ENCODE measurements at places on chromosomes 12 and 14.

- DNase-seq, result no peak
These were observed 20.6 kb upstream of the APOLD1 start for GRCh38 chr12:12764824-12765223.

DNA sequence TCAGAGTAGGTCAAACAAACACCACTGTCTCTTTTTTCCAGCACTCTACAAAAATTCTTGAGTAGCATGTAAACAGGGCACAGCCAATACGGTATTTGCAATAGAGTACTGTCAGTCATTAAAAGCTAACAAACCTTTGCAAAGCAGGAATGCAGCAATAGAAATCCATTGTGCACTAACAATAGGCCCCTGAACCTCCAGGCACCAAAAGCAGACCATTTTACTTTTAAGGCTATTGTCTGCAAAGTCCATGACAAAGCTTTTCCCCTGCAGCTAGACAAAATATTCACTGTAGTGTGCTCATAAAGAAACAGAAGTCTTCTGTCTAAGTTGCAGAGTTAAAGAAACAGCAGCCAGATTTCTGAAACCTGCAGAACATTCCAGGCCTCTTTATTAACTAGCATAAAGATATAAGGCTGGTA is 191.9 kb downstream of the SOX5 start:
- DNase-seq, result no peak

DNA sequence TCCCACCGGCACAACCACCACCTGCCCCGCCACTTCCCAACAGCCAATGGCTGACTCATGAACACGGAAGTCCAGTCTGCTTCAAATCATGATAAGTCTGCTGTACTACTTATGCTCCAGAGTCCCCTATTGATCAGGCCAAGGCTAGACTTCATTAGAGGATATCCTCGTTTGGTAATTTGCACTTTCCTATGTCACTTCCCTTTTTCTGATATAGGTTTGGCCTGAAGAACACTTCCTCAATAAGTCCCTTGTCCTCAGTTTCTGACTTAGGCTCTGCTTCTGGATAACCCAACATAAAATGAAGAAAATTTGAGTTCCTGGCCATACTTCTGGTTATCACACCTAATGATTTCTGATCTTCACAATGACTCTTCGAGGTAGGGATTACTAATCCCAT is 45.3 kb downstream of the IFNG-AS1 start:
- no peak for DNase-seq

GRCh38 chr12:101697197-101697929 is at the start of gene CHPT1:
Gene CHPT1 (plus strand): TSS chr12:101697640. CDS start chr12:101697862, 222 bp downstream.
- DNase-seq, result peak; percentile 66

DNA sequence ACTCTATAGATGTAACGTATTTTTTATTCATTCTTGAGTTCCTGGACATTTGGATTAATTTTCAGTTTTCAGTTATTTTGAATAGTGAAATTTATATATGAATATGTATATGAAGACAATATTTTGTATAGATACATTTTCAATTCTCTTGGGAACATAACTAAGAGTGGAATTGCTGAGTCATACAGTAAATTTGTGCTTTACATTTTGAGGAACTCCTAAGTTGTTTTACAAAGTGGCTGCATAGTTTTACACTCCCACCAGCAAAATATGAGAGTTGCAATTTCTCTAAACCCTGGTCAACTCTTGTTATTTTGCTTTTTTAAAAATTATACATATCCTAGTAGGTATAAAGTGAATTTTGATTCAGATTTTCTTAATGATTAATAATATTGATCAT is 1838.6 kb upstream of the SEL1L start:
- DNase-seq, result no peak

- DNase-seq, result peak; percentile 14
These were observed 7.6 kb upstream of the AEBP2 start for GRCh38 chr12:19431407-19432308.

DNA sequence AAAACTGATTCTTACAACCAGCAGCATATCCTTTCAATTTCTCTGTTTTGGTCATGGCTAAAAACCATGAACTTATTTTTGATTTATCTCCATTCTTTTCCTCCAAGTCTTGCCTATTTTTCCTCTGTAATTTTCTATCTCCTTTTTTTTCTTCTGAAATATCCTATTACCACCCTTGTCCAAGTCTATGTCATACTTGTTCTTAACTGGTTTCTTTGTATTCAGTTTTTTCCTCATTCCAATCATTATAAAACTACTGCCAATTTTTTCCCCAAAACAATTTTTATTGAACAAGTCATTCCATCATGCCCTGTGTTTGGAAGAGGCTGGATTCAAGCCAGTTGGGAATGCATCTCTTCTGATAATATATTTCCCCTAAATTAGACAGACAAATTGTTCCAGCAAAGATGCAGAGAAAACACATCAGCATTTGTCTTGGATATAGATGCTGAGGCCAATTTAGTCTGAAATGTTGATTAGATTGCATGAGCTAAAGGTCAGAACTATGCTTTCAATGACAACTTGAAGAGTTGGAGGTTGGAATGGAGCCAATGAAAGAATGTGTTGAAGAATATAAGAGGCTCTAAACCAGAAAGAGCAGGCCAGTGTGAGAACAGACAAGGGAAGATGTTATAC is 30.7 kb downstream of the OTOGL start:
- DNase-seq, result no peak

DNA sequence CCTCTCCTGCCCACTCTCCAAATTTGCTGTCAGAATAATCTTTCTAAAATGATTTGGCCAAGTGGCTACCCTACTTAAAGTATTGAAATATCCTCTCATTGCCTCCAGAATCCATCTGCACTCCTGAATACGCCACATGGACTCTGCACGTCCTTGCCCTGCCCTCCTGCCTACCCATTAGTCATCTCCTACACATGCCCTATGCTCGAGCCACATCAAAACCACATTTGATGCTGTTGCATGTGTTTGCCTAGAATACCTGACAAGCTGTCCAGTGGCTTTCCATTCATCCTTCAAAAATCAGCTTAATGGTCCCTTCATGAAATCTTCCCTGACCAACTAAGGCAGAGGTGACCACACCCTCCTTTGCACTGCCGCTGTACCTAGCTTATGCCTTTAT is 17.0 kb downstream of the VCPKMT start:
- no peak for DNase-seq

DNA sequence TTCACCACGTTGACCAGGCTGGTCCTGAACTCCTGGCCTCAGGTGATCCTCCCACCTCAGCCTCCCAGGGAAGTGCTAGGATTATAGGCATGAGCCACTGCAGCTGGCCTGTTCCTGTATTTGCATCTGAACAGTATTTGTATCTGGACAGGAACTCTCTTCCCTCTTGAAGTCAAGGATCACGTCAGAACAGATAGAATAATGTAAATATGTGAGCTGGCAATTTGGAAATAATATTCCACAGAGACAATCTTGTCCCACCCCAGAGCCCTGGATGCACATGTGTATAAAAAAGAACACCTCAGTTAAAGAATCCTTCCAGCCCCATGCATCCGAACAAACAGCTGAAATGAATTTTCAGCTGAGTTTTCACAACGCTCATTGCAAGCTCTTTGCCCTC is 118.3 kb downstream of the VEZT start:
- no peak for DNase-seq

- no peak for DNase-seq
These were observed 220.1 kb downstream of the GALC start for GRCh38 chr14:87772854-87773253.

- no peak for DNase-seq
These were observed 114.6 kb upstream of the SINHCAF start for GRCh38 chr12:31440586-31440985.

DNA sequence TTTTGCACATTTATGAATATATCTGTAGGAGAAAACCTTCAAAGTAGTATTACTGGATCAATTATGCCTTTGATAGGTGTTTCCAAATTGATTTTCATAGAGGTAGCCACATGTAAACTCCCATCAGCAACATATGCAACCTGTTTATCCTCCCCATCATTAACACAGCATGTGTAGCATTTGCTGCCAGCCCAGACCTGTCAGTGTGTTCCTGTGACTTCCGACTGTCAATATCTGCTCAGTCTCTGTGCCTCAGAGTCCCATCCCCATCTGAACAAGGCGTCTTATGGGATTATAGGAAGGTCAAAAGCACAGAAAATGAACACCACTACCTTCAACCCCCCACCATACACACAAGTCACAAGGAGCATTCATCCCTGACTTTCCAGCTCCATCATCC is 9.5 kb upstream of the CAPRIN2 start:
- DNase-seq, result no peak

- DNase-seq, result no peak
These were observed 767.7 kb downstream of the LRFN5 start for GRCh38 chr14:42374332-42374731.

GRCh38 chr14:52227619-52228222 is 39.8 kb upstream of the PTGDR start:
- no peak for DNase-seq

GRCh38 chr14:21822109-21822508 is 148.5 kb upstream of the OR4E1 start:
- no peak for DNase-seq

GRCh38 chr12:121184425-121184824 is 25.5 kb upstream of the P2RX4 start:
- DNase-seq, result no peak

- no peak for DNase-seq
These were observed 658 bp upstream of the CEP128 start for GRCh38 chr14:80942191-80942600.

Measured in stimulated activated CD4-positive, alpha-beta T cell treated with anti-CD3 and anti-CD28 coated beads, TNF-alpha, amount 100 ng/mL, for 24 hours (primary cell).